ENCODE measurements at places on chromosomes 1 and 21.

- no peak for DNase-seq
Observed at GRCh38 chr1:37353871-37354270, 120.5 kb upstream of the ZC3H12A start.

GRCh38 chr1:189726806-189727205 is 750.9 kb downstream of the BRINP3 start:
- no peak for DNase-seq

GRCh38 chr1:220966881-220967611 is 87.8 kb downstream of the HLX start:
- peak; percentile 71 for DNase-seq

DNA sequence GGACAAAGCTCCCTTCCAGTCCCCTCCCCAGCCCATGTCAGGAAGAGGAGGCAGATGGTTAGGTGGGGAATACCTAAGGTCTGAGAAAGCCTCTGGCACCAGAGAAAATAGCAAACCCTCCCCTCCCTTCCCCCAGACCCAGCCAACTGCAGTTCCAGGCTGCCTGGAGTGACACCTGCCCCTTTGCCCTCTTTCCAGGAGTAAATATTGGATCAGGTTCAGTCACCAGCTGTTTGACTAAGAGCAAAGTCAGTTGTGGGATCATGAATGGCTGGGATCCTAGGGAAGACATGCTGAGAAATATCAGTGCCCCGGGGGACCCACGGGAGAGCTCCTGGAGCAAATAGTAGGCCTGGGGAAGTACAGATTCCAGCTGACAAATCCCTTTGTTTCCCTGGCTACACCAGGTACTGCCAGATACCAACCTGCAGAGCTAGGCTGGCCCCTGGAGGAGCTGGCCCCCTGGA is 12.2 kb upstream of the CDK18 start:
- DNase-seq = no peak

- DNase-seq = no peak
Observed at GRCh38 chr1:209618756-209619420, 33.3 kb downstream of the LAMB3 start.

DNA sequence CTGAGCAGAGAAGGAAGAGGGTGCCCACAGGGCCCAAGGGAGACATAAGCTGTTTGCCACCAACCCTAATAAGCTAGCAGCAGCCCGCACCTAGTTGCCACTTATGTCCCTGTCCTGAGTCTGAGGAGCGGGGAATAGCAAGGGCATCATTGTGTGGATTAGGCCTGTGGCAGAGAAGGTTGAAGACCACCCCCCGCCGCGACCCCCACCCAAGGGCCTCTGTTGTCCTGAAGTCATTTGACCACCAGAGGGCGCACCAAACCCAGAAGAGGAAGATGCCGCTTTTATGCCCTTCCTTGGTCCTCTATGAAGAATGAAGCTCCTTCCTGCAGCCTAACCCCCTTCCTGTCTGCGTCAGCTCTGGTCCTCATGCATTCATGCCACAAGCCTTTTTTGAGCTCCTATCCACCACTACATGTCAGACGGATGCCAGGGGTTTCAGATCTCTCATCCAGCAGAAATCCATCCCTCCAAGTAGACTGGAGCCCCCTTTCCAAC is 16.6 kb downstream of the RHBG start:
- peak; percentile 67 for DNase-seq

- DNase-seq = no peak
Observed at GRCh38 chr21:19529031-19529430, 1125.4 kb upstream of the TMPRSS15 start.

- DNase-seq = peak; percentile 4
Observed at GRCh38 chr1:16231331-16232315, 5.4 kb downstream of the CPLANE2 start.

DNA sequence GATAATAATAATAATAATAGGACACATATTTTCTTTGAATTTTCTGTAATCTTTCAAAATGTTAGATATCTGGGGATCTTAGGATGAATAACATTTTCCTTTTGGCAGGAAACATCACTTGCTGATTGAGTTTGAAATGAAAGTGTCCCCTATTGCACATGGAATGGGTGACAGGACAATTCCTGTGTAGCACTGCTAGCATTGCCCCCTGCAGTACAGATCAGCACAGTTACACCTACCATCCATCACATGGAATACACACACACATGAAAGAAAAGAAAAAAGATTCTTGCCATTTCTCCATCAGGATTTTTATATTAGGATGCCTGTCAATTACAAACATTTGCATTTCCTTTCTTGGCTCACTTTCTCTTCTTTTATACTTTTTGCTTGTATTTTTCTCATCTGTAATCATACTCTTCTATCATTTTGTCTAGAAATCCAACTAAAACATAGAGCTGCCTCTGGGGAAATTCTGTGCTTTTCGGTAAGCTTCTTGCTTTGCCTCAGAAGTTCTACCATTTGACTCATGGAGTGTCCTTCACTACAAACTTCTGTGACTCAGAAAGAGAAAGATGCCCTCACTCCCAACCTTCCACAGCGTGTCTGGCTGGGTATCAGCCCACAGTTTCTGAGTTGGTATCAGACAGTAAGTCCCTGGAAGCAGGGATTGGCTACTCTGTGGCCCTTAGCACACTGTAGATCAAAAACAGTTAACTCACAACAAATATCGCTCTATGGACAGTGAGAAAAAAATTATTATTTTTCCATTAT is 641.2 kb downstream of the PTPRC start:
- DNase-seq = no peak

DNA sequence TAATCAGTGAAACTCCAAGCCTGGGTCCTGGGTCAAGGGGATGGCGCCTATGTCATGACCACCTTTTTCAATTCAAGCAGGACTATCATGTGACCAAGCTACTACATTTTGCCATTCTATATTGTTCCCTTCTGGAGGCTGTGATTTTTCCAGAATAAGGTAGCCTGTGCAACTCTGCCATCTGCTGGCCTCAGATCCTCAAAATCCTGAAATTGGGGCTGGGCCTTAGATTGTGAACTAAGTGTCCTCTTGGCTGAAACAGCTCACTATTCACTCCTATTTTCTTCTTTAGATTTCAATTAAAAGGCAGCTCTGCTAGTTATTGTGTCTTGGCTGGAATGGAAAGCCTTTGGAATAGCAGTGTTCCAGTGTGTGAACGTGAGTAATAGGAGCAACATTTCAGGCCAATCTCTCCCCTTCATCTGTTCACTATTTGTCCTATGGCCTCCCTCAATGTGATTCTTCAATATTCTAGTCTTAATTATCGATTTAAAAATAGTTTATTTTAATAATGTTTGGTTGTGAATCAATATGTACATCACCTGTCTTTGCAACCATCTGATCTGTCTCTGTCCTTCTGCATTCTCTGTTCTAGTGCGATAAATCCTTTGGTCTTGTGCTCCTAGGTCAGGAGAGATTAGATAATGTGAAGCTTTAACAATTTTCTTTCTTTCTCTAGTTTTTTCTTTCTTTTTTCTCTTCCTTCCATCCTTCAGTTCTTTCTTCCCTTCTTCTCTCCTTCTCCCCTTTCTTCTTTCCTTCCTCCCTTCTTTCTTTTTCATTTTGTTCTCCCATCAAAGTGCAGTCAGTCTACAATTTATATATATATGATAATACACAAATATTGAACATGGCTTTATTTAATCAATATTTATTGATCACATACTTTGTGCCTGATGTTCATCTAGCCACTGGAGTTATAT is 69.8 kb downstream of the CR1 start:
- DNase-seq = peak; percentile 31

- DNase-seq = no peak
Observed at GRCh38 chr1:116087628-116088027, 23.6 kb upstream of the MAB21L3 start.

- no peak for DNase-seq
Observed at GRCh38 chr21:38114717-38115333, 142.0 kb upstream of the KCNJ15 start.

DNA sequence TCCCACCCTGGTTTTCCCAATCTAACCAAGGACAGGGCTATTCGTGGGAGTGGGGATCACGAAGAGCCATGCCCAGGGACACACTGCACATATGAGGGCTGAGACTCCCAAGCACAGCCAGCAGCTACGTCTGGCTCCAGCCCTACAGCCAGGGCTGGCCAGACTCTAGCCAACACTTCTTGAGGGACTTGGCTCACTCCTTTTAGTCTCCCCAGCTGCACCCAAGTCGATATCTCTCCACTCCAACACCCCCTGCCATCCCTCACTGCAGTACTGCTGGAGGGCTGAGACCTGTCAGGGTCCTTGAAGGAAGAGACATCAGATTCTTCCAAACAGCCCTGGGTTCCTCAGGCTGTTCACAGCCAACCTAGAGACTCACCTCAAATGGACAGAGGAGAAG is 62.6 kb downstream of the CD46 start:
- DNase-seq = no peak

- no peak for DNase-seq
Observed at GRCh38 chr1:218164111-218164929, 120.8 kb upstream of the RRP15 start.

DNA sequence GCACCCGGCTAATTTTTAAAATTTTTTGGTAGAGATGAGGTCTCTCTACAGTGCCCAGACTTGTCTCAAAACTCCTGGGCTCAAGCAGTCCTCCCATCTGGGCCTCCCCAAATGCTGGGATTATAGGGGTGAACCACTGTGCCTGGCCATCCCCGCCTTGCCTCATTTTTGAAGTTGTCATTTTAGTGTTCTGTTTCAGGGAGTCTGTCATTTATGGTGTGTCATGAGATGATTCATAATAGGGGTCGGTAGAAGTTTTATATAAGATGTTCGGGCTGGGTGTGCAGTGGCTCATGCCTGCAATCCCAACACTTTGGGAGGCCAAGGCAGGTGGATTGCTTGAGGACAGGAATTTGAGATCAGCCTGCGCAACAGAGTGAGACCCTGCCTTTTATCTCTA is 8.5 kb downstream of the PRCC start:
- no peak for DNase-seq

DNA sequence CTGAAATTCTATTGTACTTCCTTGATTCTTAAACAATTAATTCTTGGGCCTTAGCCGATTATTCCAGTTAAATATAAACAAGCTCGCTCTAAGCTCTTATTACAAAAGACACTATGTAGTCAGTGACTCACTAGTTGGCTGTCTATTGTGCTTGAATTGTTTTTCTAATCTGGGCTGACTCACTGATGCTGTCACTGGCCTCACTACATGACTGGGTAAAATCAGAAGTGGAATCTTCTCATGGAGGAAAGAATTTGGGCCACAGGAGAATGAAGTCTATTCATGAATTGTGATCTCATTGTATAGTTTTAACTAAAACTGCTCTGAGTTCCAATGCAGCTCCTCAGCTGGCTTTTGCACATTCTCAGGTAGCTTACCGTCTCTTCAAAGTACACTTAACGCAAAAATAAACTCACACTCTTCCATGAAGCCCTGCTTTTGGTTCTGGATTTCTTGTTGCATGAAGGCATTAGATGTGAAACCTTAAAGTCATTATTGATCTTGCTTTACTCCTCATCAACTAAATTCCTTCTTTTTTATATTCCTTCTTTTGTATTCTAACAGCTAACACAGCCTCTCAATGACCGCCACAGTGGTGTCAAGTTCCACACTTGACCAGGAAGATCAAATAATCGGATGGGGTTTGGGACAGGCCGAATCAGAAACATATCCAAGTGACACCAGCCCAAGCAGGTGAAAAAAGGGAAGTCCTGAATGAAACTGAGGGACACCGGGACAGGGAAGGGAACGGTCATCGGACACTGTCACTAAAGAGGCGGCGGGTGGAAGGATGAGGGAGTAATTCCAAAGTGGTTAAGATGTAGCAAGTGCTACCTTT is 80.9 kb upstream of the LBR start:
- no peak for DNase-seq

- DNase-seq = no peak
Observed at GRCh38 chr21:36575306-36575705, 95.4 kb upstream of the CLDN14 start.

- no peak for DNase-seq
Observed at GRCh38 chr21:46065914-46066551, 31.9 kb upstream of the COL6A2 start.

DNA sequence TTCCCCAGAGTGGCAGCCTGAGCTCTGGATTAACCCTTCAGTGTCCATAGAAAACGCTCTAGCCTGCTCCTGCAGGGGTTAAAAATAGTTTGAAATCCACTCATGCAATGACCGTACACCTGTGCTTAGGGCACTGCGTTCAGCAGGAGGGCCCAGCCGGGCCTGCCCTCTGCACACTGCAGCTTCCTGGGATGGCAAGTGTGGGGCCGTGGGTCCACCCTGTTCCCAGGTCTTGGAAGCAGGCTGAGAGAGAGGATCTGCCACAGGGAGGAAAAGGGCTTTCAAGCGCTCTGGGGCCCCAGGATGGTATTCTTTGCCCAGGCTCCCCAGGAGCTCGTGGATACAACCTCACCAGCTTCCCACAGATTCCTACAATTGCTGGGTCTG is 1.5 kb upstream of the S100B start:
- no peak for DNase-seq

DNA sequence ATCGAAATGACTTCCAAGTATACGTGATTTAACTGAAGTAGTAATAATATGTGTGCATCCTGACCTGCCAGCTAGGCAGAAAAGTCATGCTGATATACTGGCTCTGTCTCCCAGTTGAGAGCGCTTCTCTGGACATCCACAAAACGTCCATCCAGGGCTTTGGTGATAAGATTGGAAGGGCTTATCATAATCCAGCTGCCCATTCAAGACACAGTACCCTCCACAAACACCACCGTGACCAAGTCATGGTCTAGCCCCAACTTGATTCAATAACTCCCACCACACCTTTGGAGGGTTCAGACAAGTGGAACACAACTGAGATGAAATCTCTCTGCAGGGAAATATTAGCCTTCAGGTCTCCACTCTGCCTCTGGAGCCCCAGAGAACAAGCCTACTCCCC is 76.2 kb downstream of the CD46 start:
- no peak for DNase-seq
